Lung (tissue), 17 donors: ENCODE measurements at places on chromosomes 6 and 20. TPM values are rescaled to one million over a fixed set of nuclear protein-coding genes. Genes with fewer than 3 reads are reported as not detected.

DNA sequence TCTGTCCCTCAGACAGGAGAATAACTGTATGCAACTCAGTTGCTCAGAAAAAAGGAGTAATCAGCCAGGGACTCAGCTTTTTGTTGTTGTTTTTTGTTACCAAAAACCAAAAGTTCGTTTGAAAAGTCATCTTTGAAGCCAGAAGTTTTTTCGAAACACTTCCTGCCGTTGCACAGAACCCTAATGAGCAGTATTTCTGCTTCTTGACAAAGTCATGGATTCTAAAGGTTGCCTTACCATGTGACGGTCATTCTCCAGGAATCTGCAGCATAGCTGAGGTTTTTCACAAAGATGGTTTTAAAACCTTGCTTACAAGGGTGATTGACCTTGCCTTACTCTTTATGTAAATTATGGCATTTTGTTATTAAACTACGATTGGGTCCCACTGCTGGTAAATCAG is 1.9 kb downstream of the RAB32 start:
- no peaks in the 10 kb centered on the region for H3K27me3 ChIP-seq
- no peak overlapping the region for H3K4me3 ChIP-seq
- no peak overlapping the region for H3K27ac ChIP-seq
- H3K4me1 ChIP-seq = peaks cover 29% of the 10 kb centered on the region
- no peaks in the 10 kb centered on the region for H3K36me3 ChIP-seq

DNA sequence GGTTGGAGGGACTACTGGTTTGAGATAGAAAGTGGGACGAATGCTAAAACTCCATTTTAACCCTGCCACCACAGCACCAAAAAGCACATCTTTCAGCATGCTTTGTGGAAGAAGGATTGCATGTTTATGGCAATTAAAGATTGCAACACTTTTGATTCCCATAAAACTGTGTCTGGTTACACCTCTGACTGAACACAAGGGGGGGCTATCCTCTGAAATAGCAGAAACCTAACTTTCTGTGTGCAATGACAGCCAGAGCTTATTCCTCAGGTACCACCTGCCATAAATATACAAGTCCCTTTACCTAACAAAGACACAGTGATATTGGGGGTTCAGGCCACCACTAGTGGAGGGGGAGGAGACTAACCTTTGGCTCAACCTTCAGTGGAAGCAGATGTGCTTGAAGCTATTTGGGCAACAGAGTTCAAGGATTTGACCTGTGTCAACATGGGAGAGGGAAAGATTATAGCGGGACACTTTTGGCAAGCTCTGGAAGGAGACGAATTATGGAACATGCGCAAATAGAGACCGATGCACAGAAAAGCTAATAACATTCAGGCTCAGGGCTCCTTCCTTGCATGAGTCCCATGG is 9.6 kb upstream of the PLG start:
- no peak overlapping the region for H3K27ac ChIP-seq
- DNase-seq = no peak
- H3K4me3 ChIP-seq = no peak overlapping the region
- no peaks in the 10 kb centered on the region for H3K27me3 ChIP-seq
- no peaks in the 10 kb centered on the region for H3K4me1 ChIP-seq

DNA sequence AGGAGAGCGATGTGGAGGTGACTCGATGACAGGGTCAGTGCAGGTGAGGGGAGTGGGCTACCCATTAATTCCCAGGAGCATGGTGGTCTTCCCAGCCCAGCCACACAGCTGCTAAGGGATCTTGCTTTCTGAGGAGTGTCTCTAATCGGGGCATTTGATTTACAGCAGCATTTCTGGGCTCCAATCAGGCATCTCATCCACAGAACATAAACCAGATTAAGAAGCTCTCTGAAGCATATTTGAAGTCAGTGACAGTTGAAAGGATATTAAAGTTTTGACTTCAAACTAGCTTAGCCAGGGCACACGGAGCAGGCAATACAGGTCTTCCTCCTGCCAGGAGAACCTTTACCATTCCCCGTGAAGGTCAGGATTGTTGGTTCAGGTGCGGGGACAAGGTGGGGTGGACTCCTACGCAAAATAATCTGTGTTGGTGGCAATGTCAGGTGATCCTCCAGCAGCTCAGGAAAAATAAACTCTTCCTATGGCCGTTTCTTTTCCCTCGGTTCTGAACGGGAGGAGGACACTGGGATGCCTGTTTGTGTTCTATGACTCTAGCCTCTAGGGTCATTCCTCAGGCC is 39.9 kb upstream of the ZNF831 start:
- no peak for DNase-seq
- peaks cover 4% of the 10 kb centered on the region for H3K4me1 ChIP-seq
- H3K36me3 ChIP-seq = no peaks in the 10 kb centered on the region
- no peaks in the 10 kb centered on the region for H3K27me3 ChIP-seq
- no peak overlapping the region for H3K4me3 ChIP-seq

- no peaks in the 10 kb centered on the region for H3K36me3 ChIP-seq
- H3K27me3 ChIP-seq = no peaks in the 10 kb centered on the region
- no peaks in the 10 kb centered on the region for H3K4me1 ChIP-seq
- H3K4me3 ChIP-seq = no peak overlapping the region
These were observed 48.2 kb downstream of the KLHL32 start for GRCh38 chr6:96972689-96973088.

DNA sequence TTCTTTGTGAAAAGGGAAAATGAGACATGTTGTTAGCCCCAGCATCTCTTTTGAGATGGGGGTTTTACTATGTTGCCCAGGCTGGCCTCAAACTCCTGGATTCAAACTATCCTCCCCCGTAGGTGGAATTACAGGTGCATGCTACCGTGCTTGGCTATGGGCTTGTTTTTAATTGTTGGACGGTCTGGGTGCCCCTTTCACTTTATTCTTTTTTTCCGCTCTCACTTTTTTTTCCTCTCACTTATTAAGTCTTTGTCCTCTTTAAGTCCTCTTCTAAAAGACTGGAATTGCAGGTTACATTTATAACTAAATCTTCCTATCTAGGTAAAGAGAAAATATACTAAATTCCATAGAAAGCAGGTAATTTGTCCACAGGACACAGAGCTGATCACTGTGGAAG is 18.8 kb upstream of the PRDM13 start:
- H3K27ac ChIP-seq = no peak overlapping the region
- peaks cover 20% of the 10 kb centered on the region for H3K4me1 ChIP-seq
- H3K36me3 ChIP-seq = no peaks in the 10 kb centered on the region

DNA sequence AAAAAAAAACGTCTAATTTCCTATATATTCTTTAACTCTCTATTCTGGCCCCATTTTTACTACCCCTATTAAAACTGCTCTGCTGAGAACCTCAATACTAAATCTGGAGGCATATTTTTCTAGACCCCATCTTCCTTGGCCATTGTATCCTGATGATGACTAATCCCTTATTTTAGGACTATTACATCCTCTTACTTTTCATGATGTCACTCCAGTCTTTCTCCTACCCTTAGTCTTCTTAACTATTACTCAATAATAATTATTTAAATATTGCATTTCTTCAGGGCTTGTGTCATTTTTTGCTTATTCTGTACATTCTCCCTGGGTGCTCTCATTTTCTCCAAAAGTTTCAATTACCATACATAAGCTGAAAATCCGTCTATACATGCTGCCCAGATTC is 6.4 kb downstream of the FBXO30 start:
- H3K36me3 ChIP-seq = peaks cover 18% of the 10 kb centered on the region
- no peak overlapping the region for H3K27ac ChIP-seq
- peaks cover 5% of the 10 kb centered on the region for H3K4me1 ChIP-seq
- no peaks in the 10 kb centered on the region for H3K27me3 ChIP-seq
- no peak overlapping the region for H3K4me3 ChIP-seq

GRCh38 chr6:166206066-166206465 is 38.4 kb upstream of the TBXT start:
- no peak overlapping the region for H3K27ac ChIP-seq
- H3K4me3 ChIP-seq = no peak overlapping the region
- no peak for DNase-seq
- H3K36me3 ChIP-seq = no peaks in the 10 kb centered on the region

GRCh38 chr20:50130995-50131394 is 18.0 kb upstream of the UBE2V1 start:
- DNase-seq = no peak
- H3K4me3 ChIP-seq = no peak overlapping the region
- H3K27ac ChIP-seq = peak overlapping the region; percentile 2
- no peaks in the 10 kb centered on the region for H3K27me3 ChIP-seq
- no peaks in the 10 kb centered on the region for H3K4me1 ChIP-seq
- H3K36me3 ChIP-seq = peaks cover 16% of the 10 kb centered on the region

DNA sequence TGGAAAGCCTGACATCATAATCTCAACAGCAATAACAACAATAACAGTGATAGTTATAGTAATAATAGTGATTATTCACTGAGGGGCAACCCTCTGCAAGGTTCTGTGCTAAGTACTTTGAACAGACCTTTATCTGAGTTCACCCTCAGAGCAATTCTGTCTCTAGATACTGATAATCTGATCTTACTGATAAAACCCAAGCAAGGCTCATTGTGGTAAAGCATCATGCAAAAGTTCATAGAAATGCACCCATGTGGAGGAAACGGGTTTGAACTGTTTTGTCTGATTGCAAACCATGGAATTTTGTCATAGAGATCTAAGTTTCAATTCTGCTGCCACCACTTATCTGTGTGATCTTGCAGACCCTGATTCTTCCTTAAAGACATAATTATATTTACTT is 1.3 kb upstream of the KIAA0408 start:
- no peaks in the 10 kb centered on the region for H3K27me3 ChIP-seq
- H3K27ac ChIP-seq = no peak overlapping the region
- no peaks in the 10 kb centered on the region for H3K36me3 ChIP-seq
- no peak for DNase-seq

Gene CYP39A1
- total RNA-seq = 6.3 TPM

Gene TAB2
- 75.9 TPM for total RNA-seq
